Activated CD8-positive, alpha-beta memory T cell treated with anti-CD3 and anti-CD28 coated beads for 1 hour (primary cell): ENCODE measurements at places on chromosomes 13 and 19.

DNA sequence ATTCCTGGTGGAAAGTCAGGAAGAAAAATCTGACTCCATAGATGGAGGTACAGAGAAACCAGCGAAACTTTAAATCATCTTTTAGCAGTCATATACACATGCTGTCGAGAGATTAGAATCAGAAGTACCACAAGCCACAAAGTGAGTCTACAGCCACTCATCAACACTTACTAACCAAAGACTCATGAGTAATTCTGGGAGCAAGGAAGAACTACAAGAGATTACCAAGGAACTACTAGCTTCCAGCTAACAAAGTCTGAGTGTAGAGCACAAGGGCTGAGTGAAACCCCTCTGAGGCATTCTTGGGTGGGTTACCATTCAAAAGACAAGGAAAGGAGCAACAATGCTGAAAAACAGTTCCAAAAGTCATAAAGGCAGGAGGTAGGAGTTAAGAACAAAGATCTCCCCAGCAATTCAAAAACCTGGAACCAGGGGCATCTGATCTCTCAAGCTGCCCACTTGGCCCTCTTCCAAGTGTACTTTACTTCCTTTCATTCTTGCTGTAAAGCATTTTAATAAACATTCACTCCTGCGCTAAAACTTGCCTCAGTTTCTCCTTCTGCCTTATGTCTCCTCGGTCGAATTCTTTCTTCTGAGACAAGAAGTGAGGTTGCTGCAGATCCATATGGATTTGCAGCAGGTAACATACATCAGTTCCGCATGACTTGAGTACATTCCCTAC, 13.0 kb downstream of the RBM26 start:
- DNase-seq: no peak

DNA sequence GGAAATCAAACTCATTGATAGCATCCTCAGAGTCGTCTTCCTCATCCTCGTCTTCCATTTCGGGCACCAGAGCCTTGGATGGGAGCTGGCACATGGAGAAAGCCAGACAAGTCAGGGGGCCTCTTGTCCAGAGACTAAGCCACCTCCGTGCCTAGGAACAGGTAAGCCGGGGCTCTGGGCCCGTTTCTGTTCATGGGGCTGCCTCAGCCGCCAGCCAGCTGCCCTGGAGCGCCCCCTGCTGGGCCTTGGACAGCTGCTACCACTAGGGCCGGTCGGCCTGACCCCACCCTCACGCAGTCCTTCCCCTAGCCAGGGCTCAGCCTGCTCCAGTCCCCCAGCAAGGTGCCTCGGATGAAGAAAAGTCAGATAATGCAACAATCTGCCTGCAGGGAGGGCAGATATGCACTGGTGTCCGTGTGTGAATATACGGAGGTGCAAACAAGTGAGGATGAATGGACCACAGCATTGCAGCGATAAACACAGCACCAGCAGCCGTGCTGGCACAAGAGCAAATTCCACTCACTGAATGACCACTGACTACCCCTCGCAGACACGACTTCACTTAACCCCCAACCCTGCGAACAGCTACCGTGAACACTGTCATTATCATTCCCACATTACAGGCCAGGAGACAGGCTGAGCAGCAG, 11.9 kb upstream of the PRKD2 start:
- peak; percentile 55 for DNase-seq

DNA sequence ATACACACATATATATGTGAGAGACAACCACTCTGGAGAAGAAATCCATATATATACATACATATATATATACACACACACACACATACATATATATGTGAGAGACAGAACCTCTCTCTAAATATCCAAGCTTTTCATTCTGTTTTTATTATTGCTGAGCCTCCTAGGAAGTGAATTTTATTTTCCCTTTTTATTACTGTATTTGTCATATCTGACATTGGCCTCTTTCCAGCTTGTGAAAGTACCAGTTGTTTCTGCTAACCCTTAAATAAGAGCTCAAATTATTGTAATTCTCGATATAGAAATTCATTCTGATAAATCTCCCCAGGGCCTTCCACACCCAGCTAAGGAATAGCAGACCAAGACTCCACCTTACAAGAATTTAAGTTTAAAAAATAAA, 81.0 kb downstream of the NUFIP1 start:
- no peak for DNase-seq

GRCh38 chr19:33392341-33393285, 19.1 kb downstream of the CEBPG start:
- DNase-seq: no peak

DNA sequence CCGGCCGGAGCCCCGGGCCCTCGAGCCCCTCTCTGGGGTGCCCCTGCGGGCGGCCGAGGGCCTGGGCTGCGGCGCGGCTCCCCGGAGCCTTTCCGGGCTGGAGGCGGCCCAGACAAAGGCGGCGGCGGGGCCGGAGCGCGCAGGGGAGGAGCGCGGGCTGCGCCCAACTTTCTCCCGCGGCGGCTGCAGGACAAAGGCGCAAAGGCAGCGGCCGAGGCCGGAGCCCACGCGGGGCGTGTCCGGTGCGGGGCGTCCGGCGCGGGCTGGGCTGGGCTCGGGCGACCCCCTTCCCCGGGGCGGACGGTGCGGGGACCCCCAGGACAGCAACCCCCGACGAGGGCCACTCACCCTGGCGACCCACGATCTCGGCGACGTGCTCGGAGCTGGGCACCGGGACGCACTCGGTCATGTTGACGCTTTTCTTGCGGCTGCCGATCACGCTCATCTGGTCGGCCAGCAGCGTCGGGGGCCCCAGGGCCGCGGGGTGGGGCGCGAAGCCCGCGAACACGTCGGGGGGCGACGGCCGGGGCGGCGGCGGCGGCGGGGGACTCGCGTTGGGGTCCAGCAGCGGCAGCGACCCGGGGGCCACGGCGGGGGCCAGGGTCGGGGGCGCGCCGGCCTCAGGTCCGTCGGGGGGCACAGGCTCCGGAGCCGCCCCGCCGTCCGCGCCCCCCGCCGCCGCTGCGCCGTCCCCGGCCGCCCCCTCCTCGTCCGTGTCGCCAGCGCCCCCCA, 843 bp downstream of the MEX3D start:
- DNase-seq: no peak

DNA sequence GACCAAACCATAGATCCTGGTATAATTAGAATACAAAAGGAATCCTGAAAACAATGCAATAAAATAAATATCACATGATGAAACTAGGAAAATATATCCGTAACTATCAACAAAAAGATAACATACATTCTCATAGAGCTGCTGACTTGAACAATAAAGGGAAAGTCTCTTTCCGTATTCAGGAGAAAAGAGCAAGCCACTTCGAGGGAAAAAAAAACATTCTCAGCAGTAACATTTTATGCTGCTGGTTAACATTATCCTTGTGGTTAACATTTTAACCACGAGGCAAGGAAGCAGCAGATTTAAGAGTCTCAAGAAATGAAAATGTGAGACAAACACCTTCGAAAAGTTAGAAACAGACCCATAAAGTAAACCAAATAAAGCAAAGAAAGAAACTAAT, 25.8 kb downstream of the NALCN start:
- DNase-seq: no peak

DNA sequence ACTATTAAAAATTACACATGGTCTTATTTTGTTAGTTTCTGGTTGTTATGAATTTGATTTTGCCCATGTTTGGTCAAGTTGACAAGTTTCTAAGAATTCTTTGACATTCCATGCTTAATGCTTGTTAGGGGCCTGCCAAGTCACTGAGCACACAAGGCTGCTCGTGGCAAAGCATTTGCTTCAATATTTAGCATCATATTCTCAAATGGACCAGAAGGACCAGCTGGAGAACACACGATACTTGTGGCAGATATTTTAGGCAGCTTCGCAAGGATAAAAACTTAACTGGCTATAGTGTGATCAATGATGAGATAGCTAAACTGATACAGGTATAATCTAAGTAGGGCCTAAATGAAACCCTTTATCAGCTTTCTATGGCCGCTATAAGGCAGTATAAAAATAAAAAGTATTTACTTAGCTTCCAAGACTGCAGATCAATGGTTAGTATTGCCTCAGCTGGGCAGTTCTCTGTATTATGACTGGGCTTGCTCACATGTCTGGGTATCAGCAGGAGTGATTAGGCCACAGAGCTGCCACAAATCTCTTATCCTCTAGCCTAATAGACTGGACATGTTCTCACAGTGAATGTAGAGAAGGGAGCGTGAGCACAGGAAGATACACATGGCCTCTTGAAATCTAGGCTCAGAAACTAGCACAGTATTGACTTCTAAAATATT, 155.9 kb upstream of the SPRY2 start:
- no peak for DNase-seq

DNA sequence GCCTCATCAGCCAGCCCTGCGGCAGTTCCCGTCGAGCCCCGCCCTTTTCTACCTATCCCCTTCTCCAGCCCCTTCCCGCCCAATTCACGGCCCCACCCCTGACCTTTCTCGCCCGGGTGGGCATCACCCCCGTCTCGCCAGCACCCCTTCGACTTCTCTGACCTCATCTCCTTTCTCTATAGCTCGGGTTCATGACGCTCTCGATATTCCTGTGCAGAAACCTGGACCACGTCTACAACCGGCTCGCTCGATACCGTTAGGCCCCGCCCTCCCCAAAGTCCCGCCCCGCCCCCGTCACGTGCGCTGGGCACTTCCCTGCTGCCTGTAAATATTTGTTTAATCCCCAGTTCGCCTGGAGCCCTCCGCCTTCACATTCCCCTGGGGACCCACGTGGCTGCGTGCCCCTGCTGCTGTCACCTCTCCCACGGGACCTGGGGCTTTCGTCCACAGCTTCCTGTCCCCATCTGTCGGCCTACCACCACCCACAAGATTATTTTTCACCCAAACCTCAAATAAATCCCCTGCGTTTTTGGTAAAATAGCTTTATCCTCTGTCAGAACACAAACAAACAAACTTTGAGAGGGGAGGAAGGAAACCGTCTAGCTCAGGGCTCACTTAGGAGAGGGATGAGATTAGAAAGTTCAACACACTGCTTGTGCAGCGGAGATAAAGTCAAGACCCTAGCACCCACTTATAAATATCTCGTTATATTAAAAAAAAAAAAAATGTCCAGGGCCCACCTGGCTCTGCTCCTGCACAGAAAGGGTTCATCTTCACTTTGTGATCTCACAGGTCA, 5.1 kb downstream of the CD37 start:
- DNase-seq: no peak

GRCh38 chr19:29532956-29533355, 7.2 kb downstream of the VSTM2B start:
- DNase-seq: no peak

DNA sequence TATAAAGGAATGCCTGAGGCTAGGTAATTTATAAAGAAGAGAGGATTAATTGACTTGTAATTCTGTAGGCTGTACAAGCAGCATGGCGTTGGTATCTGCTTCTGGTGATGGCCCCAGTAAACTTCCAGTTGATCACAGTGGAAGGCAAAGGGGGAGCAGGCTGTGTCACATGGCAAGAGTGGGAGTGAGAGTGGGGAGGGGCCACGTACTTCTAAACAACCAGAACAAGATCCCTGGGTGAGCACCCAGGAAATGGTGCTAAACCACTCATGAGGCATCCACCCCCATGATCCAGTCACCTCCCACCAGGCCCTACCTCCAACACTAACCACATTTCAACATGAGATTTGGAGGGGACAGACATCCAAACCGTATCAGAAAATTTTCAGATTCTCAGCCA, 3.0 kb upstream of the RNF113B start:
- no peak for DNase-seq

DNA sequence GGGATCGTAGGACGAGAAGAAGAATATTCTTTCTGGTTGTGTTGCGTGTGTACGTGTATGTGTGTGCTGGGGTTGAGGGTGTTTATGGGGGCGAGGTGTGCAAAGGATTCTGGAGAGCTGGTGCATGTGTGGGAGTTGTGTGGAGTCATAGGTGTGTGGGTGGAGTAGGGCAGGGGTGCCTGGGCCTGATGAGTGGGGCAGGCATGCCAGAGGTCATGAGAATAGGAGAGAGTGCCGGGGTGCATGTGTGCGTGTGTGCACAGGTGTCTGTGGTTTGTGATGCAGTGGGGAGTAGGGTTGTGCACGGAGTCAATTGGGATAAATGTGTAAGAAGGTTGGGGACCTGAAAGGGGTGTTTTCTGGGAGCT, 649 bp downstream of the TMEM91 start:
- no peak for DNase-seq

GRCh38 chr19:19297759-19298158, 22.6 kb downstream of the SUGP1 start:
- DNase-seq: no peak

- no peak for DNase-seq
Measured at GRCh38 chr13:54972838-54973237, 1944.2 kb downstream of the OLFM4 start.

- no peak for DNase-seq
Measured at GRCh38 chr19:46719629-46720502, 3.0 kb upstream of the PRKD2 start.

GRCh38 chr13:60690604-60691003, 293.6 kb downstream of the TDRD3 start:
- DNase-seq: no peak

GRCh38 chr19:2341244-2341751, 12.8 kb downstream of the SPPL2B start:
- DNase-seq: no peak

- no peak for DNase-seq
Measured at GRCh38 chr19:49565261-49565660, 15.1 kb downstream of the NOSIP start.

DNA sequence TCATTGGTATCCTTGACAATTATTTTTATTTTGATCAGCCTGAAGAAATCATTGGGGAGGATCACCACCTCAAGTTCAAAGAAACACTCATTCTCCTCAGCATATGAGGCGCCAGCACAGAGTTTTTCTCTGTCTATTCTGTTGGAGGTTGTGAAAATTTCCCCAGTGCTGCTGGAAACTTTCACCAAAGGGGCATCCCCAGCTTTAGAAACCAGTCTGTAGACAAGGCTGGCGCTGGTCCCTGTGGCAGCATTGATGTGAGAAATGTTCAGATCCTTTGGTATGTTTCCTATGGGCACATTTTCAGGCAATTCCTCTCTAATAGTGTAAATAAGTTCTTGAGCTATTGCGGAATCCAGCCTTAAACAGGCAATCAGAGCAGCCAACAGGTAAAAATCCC, 2.1 kb downstream of the PCDH9 start:
- DNase-seq: no peak
